ENCODE measurements at places on chromosomes 13 and 19.

GRCh38 chr13:114038900-114039299, 65.0 kb upstream of the C13orf46 start:
- DNase-seq, result no peak

- DNase-seq, result no peak
Measured at GRCh38 chr13:67090856-67091255, 139.3 kb downstream of the PCDH9 start.

DNA sequence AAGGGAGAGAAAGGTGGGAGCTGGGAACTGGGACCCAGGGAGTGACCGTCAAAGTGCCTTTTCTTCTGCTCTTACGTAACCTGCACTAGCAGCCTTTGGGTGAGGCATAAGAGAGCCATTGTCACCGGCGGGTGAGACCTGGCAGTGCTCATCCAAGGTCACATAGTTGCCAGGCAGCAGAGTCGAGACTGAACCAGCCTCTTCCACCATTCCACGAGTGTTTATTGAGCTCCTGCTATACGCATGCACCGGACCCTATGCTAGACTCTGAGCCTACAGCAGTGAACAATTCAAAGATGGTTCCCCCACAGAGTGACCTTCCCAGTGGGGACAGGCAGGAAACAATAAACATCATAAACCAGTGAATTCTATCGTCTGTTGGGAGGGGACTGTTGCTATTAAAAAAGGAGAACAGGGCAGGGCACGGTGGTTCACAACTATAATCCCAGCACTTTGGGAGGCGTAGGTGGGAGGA, 18.6 kb upstream of the STRN4 start:
- no peak for DNase-seq

DNA sequence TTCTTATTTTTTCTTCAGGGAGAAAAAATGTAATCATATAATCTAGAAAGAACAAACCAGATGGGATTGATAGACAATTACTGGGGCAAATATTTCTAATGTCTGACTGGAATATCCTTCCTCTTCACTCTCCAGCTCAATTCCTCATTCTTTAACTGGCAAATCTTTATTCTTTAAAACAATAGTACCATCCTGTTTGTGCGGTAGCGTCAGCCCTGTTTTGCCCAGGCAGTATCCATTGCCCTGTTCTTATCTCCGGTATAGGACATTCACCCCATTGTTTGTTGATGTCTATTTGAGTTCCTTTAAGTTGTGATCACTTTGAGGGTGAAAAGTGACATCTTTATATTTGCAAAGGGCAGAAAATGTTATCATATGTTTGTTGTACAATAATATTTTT, 185.4 kb downstream of the POSTN start:
- no peak for DNase-seq

DNA sequence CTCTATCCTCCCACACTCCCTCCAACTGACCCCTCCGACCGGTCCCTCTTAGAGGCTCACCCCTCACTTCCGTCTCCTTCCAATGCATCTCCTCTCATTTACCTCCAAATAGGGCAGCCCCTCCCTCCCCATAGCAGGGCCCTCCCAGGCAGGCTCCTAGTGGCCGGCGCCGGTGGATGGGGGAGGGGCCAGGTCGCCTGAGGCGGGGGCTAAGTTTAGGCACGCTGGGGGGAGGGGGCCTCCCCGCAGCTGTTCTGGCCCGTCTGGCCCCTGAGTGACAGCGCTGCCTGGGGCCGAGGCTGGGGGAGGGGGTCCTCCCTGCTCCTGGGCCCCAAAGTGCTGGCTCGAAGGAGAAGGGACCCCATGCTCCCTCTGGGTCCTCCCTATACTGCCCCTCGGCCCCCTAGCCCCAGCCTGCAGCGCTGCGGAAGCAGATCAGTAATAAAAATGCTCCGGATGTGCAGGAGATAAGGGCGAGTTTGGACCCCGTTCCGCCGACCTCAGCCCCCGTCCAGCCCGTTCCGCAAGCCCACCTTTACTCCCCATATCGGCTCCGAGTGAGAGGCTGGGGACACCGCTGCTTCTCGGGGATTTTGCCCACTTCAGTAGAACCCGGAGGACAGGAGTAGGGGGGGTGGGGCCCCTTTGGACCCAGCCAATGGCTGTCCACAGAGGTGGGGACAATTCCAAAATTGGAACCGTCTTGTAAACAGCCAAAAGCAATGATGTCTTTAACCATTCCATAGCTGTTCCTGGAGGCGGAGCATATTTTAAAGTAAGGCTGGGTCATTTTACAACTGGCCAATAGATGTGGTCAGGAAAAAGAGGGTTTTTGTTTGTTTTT, 4.0 kb downstream of the RTN2 start:
- DNase-seq, result no peak

- DNase-seq, result no peak
Measured at GRCh38 chr19:55857149-55857548, 20.8 kb downstream of the NLRP4 start.

GRCh38 chr19:48926909-48927308, 6.6 kb upstream of the DHDH start:
- DNase-seq, result peak; percentile 85

DNA sequence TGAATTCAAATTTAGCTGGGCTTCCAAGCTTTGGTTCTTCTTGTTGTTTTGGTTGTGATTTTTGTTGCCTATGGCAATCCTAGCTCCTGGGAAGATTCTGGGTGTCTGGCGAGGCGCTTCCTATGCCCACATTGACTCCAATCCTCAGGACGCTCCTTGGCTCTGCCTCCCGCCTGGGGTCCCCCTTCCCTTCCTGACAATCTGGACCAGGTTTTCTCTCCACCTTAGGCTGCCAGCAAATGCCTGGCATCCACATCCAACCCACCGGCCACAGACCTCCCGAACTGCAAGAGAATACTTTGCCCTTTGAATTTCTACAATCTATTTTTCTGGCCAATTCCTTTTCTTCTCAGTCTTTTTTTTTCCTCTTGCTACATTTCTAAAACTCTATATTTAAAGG, 186.9 kb upstream of the UBL3 start:
- DNase-seq, result no peak

- no peak for DNase-seq
Measured at GRCh38 chr19:5104871-5105351, 136.0 kb downstream of the KDM4B start.

- no peak for DNase-seq
Measured at GRCh38 chr13:36981156-36981743, 17.9 kb downstream of the ALG5 start.

DNA sequence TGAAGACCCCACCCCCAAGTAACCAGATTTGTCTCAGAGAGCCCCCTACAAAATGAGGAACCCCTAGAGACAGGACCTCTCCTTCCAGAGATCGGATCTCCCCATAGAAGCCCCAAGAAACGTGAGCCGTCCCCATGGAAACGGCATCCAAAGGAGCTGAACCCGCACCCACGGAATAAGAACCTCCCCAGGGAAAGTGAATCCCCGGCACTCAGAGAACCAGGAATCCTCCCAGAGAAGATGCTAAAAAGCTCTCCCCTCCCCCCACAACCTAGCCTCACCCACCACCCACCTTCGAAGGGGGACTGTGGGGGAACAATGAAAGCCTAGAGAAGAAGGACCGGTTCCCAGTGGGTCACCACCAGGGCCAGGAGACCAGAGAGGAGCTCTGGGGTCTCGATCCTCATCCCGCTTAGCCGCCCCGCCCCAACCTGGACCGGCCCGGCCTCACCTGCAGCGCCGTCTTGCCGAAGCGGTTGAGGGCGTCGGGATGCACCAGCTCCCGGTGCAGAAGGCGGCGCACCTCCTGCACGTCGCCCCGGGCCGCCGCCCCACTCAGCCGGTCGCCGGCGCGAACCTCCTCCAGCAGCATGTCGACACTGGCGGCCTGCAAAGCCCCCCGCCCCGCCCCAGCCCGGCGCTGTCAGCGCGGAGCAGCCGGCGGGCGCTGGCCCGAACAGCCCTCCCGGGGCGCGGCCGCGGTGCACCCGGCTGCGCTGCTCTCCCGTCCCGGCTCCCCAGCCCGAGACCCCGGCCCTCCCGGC, 535 bp downstream of the CDKN2D start:
- DNase-seq, result no peak

DNA sequence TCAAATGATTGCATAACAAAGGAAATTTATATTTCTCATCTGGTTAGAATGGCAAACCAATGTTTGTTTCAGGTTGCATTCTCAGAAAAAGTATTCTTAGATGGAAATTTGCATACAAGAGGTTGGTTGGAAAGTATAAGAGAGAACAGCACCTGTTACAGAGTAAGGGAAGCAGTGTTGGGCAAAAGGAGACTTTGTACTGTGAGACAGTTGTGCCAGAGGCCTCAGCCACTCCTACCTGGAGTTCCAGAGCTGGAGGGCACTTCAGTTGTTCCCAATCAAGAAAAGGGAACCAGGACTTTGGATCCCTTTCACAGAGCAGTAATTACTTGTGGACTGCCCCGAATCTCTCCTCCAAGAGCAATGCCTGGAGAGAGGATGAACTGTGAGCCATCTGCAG, 81.8 kb downstream of the SPRY2 start:
- no peak for DNase-seq

DNA sequence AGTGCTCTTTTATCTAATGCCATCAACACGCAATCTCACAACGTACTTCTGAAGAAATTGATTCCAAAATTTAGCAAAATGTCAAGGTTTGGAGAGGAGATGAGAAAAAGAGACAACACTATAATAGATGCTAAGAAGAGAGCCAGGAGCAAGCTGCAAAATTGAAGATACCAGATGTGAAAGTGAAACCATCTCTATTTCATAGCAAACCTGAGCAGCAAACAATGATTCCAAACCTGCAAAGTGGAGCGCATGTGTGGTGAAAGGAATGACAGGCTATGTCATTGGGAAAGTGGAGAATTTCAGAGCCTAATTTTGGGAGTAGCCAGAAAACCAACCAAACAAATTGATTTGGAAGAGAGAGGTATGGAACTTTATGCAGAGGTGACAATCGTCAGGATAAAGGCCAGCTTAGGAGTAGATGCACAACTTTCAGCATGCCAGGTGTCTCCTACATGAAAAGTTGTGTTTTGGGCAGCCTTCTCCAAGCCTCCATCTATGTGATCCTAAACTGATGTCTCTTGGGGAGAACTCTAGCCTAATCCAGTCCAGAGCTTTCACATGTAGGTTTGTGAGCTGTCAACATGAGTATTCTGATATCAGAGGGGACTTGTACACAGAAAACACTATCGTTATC, 158.4 kb upstream of the FNDC3A start:
- DNase-seq, result no peak

GRCh38 chr13:108958013-108958376, 328.6 kb downstream of the MYO16 start:
- DNase-seq, result no peak

DNA sequence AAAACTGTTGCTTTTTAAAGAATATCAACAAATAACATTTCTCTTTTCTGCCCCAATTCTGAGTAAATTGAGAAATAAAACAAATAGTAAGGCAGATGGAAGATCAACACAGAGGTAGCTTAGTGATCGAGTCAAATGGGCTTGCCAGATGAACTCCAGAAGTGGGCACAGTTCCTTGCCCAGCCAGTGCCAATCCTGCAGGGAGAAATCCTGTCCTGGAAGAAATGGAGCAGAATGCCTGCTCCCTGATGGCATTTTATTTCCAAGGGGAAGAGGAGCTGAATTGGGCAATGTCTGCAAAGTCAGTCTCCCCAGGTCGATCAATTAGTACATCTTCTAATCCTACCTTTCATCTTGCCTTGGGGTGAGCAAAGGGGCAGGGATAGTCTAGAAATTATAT, 225.3 kb downstream of the NHLRC3 start:
- no peak for DNase-seq

DNA sequence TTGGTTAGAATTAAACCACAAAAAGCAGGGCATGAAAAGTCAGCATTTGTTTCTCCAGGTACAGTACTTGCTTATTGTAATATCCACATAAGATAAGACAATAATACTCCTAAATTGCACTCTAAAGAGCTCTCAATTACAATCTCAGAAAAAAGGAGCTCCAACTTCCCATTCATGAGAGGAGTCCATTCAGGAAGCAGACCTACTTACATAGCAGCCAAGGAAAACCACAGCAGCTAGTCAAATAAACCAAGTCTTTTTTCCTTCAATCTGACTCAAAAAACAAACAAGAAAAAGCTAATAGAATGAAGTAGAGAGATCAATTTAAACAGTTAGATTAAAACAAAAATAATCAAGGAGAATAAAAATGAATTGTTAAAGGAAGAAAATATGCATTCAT, 885.2 kb upstream of the SLITRK6 start:
- DNase-seq, result no peak

DNA sequence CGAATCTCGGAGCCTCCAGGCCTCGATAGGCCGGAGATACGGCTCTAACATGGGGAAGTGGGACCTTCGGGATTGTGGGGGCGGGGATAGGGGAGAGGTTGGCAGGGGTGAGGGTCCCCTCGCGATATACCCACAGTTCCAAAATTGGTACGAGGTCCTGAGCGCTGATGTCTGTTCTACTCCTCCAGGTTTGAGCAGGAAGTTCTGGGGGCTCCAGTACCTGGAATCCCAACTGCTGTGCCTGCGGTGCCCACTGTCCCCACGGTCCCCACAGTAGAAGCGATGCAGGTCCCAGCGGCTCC, 447 bp downstream of the RBM42 start:
- no peak for DNase-seq

DNA sequence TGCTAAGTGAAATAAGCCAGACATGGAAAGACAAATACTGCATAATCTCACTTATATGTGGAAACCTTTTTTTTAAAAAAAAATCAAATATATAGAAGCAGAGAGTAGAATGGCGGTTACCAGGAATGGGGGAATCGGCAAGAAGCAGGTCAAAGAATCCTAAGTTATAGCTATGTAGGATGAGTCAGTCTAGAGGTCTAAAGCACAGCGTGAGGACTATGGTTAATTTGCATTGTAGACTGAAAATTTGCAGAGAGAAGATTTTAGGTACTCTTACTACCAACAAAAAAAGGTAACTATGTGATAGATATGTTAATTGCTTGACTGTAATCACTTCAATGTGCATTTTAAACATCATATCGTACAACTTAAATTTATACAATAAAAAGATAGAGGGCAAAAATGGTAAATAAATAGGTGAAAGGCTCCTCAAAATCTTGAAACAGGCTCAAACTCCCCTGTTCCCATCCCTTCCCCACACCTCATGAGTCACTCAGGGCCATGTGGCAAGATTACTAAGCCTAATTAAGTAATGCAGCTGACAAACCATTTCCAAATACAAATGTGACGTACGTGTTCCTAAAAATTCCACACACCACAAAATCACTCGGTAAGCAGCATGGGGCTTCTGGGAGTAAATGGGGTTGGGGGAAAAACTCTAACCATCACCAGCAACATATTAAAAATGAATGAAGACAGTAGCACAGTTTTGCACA, 159.0 kb downstream of the USP12 start:
- DNase-seq, result peak; percentile 9

DNA sequence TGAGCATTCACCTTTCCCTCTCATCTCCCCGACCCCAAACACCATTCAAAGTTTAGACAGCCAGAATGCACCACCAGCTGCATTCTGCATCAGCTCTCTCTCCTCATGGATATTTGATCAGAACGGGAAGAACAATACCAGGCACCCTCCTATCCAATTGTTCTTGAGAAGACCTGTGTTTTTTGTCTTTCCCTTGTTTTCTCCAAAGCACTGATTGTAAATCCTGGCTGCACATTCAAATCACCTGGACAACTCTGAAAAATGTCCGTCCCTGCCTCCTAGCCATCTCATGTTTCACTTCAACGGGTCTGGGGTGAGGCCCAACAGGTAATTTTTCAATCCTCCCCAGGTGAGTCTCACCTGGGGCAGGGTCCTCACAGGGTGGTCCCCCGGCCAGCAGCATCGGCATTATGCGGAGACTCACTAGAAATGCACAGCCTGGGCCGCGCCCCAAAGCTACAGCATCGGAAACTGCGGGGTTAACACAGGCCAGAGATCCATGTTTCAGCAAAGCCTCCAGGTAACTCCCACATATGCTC, 5.5 kb downstream of the IRS2 start:
- DNase-seq, result no peak

GRCh38 chr13:96223231-96223630, 133.3 kb downstream of the HS6ST3 start:
- DNase-seq, result no peak

- no peak for DNase-seq
Measured at GRCh38 chr19:13286195-13286985, 136.2 kb downstream of the IER2 start.
